ENCODE measurements at places on chromosomes 5 and 9. TPM values are rescaled to one million over a fixed set of nuclear protein-coding genes. Genes with fewer than 3 reads are reported as not detected.

DNA sequence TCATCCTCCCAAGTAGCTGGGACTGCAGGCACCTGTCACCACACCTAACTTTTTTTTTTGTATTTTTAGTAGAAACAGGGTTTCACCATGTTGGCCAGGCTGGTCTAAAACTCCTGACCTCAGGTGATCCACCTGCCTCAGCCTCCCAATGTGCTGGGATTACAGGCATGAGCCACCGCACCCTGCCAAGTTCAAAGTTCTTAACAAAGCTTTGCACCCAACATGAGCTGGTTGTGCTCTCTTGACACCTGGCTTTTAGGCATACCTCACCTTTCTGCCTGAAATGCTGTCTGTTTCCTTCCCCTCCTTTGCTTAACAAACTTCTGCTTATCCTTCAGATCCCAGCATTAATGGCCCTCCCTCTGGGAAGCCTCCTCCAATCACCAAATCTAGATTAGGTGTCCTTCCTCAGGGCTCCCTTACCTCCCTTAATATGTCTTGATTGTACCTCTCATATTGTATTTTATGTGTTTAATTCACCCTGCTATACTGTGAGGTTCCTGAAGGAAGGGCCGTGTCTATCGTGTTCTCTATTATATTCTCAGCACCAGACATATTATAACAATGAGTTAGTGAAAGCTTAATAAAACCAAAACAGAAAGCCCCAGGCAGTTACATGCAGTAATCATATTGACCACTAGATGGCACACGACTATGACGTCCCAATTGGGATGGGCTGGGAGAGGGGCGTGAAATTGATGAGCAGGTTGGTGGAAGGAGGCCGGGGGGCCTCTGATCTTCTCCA, 62.9 kb upstream of the PPARGC1B start:
- no peaks in the 10 kb centered on the region for H3K4me1 ChIP-seq
- no peak overlapping the region for H3K27ac ChIP-seq
- DNase-seq = no peak
- no peak overlapping the region for H3K4me3 ChIP-seq
- no peaks in the 10 kb centered on the region for H3K27me3 ChIP-seq

GRCh38 chr9:93387791-93388190, 63.7 kb upstream of the FAM120A start:
- no peak overlapping the region for H3K4me3 ChIP-seq
- H3K4me1 ChIP-seq = no peaks in the 10 kb centered on the region
- H3K27me3 ChIP-seq = no peaks in the 10 kb centered on the region
- no peaks in the 10 kb centered on the region for H3K36me3 ChIP-seq
- H3K27ac ChIP-seq = no peak overlapping the region

GRCh38 chr5:78547731-78548615, 100.6 kb downstream of the LHFPL2 start:
- no peak overlapping the region for H3K27ac ChIP-seq
- peaks cover 15% of the 10 kb centered on the region for H3K4me1 ChIP-seq
- DNase-seq = peak; percentile 66
- H3K36me3 ChIP-seq = no peaks in the 10 kb centered on the region

SH3RF2 gene
- 25.7 TPM for total RNA-seq

DNA sequence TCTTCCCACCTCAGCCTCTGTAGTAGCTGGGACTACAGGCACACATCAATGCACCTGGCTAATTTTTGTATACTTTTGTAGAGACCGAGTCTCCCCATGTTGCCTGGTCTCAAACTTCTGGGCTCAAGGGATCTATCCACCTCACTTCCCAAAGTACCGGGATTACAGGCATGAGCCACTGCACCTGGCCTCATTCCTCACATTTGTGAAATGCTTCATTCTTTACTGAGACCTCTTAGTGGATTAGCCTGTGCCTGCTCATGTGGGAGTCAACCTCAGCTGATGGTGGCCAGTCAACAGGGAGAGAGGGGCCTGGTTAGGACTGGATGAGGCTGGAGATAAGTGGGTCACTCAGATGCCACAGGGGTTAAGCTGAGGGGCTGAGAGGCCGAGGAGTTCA, 37.3 kb upstream of the CLK4 start:
- no peaks in the 10 kb centered on the region for H3K36me3 ChIP-seq
- H3K4me1 ChIP-seq = no peaks in the 10 kb centered on the region
- H3K27me3 ChIP-seq = no peaks in the 10 kb centered on the region
- H3K27ac ChIP-seq = no peak overlapping the region

DNA sequence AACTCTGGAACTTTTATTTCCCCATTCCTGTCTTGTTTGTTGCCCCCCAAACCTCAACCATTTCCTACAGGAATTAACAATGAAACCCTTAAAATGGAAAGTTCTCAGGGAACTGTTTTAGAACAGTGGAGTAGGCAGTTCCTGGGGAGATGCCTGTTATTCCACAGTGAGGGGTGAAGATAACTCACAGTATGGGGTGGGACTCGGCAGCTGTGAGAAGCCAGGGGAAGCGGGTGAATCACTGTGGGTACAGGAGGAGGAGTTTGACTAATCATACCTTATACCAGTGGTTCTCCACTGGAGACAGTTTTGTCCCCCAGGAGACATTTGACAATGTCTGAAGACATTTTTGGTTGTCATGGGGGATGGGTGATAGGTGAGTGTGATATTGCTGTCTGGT, 36.9 kb upstream of the GLRA1 start:
- H3K36me3 ChIP-seq = no peaks in the 10 kb centered on the region
- H3K4me3 ChIP-seq = no peak overlapping the region
- H3K27me3 ChIP-seq = no peaks in the 10 kb centered on the region
- H3K27ac ChIP-seq = no peak overlapping the region
- DNase-seq = no peak

- H3K36me3 ChIP-seq = no peaks in the 10 kb centered on the region
- no peak for DNase-seq
- H3K4me1 ChIP-seq = no peaks in the 10 kb centered on the region
- no peaks in the 10 kb centered on the region for H3K27me3 ChIP-seq
Measured at GRCh38 chr9:20532584-20532983, 89.7 kb downstream of the MLLT3 start.

ORM2 gene
- not detected for total RNA-seq

- no peaks in the 10 kb centered on the region for H3K27me3 ChIP-seq
- no peaks in the 10 kb centered on the region for H3K4me1 ChIP-seq
- no peak overlapping the region for H3K4me3 ChIP-seq
- no peak overlapping the region for H3K27ac ChIP-seq
- no peak for DNase-seq
Measured at GRCh38 chr9:7729371-7730163, 70.0 kb downstream of the DMAC1 start.
